ENCODE measurements at places on chromosomes 6 and 20. TPM values are rescaled to one million over a fixed set of nuclear protein-coding genes. Genes with fewer than 3 reads are reported as not detected.

DNA sequence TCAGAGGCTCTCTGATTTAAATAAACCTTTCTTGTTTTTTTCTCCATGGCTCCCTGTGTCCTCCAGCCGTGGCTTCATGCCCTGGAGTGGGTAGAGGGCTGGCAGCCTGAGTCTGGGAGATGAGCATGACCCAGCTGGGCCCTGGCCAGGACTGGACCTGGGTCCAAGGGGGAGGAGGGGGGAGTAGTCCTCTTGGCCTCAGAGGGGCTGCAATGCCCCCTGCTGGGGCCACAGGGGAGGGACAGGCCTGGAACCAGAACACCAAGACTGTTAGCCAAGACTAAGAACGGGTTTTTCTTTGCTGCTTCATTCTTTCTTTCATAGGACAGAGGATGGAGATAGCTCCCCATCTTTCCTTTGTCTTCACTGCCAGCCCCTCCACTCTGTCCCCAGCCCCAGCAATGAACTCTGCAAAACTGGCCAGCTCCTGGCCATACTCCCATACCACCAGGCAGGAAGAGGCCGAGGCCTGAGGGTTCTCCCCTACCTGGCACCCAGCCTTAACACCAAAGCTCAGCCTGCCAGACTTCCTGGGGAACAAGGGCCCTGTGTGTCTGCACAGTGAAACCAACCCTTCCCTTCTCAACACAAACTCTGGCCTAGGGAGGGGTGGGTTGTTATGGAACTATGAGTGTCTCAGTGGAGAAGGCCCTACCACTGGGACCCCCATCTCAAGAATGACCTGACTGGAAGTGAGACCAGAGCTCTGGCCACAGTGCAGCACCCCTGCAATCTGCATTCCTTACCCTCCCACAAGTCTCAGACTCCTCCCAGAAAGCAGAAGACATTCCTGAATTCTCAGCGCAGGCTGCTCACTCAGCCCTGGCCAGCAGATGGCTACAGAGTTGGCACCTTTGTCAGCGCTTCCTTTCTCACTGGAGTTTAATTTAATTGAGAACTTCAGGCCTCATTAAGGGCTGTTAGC, 11.0 kb downstream of the SLC29A1 start:
- DNase-seq = no peak

Gene OPN5
- not detected for polyA plus RNA-seq

DNA sequence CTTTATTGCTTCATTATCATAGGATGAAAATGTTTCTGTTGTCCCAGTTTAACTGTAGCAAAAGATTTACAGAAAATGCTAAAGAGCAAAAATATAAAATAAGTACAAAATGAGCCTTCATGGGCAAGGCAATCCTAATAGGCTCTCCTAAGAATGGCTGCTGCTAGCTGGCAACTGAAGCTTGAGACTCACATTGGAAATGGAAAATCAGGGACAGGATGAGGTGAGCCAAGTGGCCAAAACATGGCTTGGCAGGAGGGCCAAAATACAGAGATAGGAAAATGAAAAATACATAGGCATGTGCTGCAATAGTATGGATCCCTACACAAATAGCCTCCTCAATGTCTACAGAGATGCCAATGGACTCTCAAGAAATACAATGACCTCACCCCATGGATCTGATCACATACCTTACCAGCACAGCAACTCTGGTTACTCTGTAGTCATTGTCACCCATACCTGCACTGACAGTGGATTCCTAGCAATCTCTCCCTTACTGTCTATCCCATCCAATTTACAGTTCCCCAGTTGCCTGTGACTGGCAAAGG, 105.4 kb downstream of the DST start:
- DNase-seq = no peak

Gene MEP1A
- not detected for polyA plus RNA-seq

GRCh38 chr6:147192278-147192911, 11.8 kb upstream of the STXBP5 start:
- DNase-seq = no peak

GRCh38 chr6:38572186-38572813, 67.4 kb downstream of the BTBD9 start:
- no peak for DNase-seq

DNA sequence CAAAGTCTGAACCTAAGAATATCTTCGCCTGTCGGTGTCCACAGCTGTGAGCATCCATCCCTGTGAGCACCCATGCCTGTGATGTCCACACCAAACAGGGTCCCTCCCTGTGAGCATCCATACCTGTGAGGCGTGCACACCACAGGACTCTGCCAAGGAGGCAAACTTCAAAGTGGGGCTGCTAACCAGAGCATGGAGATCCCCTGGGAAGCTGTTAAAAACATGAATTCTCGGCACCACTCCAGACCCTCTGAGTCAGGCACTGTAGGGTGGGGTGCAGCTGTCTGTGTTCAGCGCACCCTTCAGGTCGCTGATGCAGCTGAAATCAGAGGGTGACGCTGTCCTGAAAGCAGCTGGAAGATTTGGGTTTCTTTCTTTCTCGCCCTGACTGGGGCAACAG, 85.4 kb upstream of the NXT1 start:
- no peak for DNase-seq

Gene GFRAL
- polyA plus RNA-seq = not detected

Gene SLC12A5
- 0.70 TPM for polyA plus RNA-seq

- DNase-seq = no peak
These were observed 26.0 kb downstream of the TBC1D7 start for GRCh38 chr6:13302291-13302690.

Gene SYNE1
- 42.6 TPM for polyA plus RNA-seq

DNA sequence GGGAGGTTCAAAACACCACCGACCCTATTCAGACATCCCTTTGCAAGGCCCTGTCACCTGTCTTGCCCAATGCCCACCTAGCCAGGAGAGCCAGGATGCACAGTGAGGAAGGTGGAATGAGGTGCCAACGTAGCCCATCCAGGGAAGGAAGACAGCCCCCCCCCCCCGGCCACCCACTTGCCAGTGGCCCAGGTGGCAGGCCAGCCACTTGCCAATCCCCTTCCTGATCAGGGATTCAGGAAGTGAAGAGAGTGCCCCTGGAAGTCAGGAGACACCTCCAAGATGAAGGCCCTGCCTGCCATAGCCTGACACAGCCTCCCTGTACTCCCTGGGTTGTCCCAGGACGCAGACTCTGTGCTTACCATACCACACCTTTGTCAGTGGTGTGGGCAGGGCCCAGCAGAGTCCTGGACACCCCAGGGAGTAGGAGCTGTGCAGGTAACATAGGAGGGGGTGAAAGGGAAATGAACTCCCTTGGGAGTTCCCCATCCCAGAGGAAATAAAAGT, 54.7 kb downstream of the MRPL14 start:
- DNase-seq = no peak

DNA sequence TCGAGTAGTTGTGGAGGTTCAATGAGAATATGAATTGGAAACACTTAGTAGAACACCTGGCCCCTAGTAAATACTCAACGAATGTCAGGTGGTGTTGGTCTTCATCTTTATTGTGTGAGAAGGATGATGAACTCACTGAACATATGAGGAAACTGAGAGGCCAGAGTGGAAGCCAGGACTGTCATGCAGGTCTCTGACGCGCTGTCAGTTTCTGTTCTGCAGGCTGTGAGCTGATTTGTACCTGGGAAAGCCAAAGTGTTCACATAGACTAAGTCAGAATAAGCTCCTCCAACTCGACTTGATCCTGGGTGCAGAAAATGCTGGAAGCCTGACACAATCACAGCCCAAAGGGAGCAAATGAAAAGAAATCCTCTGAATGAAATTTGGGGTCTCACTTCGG, 222.2 kb downstream of the LY86 start:
- no peak for DNase-seq

Gene HRH3
- polyA plus RNA-seq = not detected

Gene VSTM2L
- 1.2 TPM for polyA plus RNA-seq

GRCh38 chr20:11447371-11448100, 470.2 kb upstream of the BTBD3 start:
- no peak for DNase-seq

- no peak for DNase-seq
These were observed 7.7 kb upstream of the MLIP start for GRCh38 chr6:54103497-54103896.

DNA sequence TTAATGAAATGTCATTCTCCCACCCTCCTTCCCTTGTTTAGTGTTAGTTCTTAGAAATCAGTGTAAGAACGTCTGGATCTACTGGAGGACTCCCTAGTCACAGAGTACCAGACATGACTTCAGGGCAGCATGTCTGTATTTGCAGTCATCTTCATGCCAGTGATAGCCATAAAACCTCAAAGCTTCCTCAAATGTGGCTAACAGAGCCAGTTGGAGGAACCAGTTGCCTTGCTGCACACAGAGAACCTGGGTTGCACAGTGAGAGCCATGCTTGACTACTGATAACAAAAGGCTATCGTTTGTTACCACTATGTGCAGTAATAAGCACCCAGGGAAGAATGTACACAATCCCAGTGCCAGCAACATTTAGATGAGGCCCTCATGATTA, 20.1 kb downstream of the NT5E start:
- no peak for DNase-seq

Gene ABHD16B
- polyA plus RNA-seq = not detected

GRCh38 chr20:63364801-63365585, 3.8 kb upstream of the CHRNA4 start:
- no peak for DNase-seq

DNA sequence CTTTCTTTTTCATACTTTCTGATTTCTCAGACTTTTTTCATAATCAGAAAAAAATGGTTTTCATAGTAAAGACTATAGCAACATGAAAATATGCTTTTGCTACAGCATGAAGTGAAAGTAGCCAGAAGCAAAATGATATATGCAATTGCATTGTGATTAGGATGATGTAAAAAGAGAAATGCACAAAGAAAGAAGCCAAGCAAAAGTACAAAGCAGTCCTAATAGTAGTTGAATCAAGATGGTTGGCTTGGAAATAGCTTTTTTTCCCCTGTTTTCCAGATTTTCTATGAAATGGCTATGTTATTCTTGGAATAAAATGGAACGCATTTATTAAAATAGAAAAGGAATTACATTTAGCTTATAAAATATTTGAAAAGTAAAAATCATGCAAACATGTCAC, 77.3 kb downstream of the SEL1L2 start:
- no peak for DNase-seq

GRCh38 chr6:83071707-83072106, 4.2 kb downstream of the DOP1A start:
- DNase-seq = no peak

Gene RSPO4
- polyA plus RNA-seq = 0.52 TPM

Gene ERVFRD-1
- polyA plus RNA-seq = not detected

Gene CTCFL
- not detected for polyA plus RNA-seq

DNA sequence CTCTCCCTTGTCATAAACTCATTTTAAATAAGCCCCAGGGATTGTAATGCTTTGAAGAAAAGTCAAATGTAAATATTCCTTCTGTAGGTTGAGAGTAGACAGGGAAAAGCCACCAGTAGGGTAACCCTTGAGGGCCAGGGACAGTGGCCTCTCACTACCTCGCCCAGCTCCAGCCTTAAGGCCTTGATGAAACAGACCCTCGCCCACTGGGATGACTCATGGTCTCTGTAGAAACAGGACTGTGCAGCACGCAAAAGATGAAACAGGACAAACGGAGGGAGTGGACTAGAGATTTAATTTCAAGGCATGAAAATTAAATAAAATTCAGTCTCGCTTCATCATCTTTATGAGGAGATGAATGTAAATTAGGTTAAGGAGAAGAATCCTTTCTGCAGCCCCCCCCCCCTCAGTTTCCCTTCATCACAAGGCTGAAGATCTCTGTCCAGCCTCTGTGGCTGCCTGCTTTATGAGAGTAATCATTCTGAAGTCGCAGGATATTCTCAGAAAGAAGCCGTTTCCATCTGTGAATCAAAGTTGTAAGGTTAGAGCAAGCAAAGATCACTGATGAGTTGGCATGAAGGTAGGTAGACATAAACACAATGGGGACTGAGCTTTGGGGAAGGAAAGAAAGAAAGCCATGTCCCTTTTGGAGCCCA, 60.4 kb downstream of the TMEM200A start:
- DNase-seq = no peak

GRCh38 chr6:47700596-47700995, 2.2 kb downstream of the ADGRF4 start:
- no peak for DNase-seq

DNA sequence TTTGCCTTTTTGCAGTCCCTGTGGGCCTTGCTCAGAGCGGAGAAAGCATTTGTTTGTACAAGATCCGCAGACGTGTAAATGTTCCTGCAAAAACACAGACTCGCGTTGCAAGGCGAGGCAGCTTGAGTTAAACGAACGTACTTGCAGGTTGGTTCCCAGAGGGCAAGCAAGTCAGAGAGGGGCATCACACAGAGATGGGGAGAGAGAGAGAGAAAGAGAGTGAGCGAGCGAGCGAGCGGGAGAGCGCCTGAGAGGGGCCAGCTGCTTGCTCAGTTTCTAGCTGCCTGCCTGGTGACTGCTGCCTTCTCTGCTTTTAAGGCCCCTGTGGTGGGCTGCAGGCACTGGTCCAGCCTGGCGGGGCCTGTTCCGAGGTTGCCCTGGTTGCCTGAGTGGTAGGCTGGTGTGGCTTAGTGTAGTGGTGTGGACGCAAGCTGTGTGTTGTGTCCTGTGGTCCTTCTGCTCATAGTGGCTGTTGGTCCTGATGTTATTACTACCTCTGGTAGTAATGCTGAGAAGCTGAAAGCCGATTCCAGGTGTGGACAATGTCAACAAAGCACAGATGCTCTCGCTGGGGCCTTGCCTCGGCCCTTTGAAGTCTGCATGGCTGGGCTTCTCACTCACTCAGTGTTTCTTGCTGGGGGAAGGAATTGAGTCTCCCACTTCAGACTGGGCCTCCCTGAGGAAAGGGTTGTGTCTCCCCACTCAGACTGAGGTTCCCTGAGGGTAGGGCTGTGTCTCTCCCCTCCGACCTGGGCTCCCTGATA, 12.1 kb downstream of the VEGFA start:
- no peak for DNase-seq

Gene SOBP
- polyA plus RNA-seq = not detected

DNA sequence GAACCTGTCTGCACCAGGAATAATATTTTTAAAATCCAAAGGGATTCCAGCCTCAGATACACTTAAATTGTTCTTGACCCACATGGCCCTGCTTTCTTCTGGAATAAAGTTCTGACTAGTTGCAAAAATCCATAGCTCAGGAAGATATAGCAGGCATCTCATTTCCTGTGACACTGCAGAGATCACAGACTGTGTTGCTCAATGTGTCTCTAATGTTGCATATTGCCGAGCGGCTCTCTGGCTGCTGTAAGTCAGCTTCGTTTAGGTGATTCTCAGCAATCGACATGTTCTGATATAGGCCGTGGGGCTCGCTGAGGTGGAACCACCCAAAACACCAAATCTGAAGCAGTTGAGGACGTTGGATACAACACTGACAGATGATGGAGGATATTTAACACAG, 498.3 kb upstream of the AGPAT4 start:
- DNase-seq = no peak

DNA sequence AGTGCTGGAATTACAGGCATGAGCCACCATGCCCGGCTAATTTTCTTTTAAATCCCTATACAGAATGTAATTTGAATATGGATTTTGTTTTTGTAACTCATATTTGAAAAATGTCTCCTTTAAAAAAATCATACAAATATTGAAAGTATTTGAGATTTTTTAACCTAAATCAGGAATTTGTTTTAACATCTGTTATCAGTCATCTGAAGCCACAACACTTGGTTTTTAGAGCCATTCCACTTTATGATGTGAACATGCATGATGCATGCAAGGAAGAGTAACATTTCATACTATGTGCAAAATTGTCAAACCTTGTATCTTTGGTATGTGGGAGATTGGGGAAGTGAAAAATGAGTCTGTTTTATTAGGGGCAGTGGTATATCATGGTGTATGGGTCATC, 124.5 kb upstream of the AHI1 start:
- no peak for DNase-seq

Gene ENTPD6
- polyA plus RNA-seq = 70.8 TPM
